ENCODE measurements at places on chromosomes 13 and 19. TPM values are rescaled to one million over a fixed set of nuclear protein-coding genes. Genes with fewer than 3 reads are reported as not detected.
A peak's percentile ranks its signal among the peaks of the same experiment; 100 is the strongest.

GRCh38 chr19:5804516-5805461 is at the start of gene NRTN:
Gene NRTN, plus strand, starts transcription at chr19:5805067. Its CDS starts 19,099 bp downstream, at chr19:5824166.
- DNase-seq, result peak; percentile 54

DNA sequence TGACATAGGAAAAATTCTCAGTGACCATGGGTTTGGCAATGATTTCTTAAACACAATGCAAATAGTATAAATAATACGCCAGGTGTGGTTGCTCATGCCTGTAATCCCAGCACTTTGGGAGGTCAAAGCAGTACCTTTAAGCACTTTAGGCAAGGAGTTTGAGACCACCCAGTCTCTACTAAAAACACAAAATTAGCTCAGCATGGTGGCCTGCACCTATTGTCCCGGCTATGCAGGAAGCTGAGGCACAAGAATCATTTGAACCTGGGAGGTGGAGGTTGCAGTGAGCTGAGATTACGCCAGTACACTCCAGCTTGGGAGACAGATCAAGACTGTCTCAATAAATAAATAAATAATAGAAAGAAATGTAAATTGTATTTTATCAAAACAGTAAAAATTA is 356.5 kb upstream of the SLITRK6 start:
- DNase-seq, result no peak

- DNase-seq, result peak; percentile 79
Observed at GRCh38 chr19:50311723-50312635, 17.2 kb downstream of the KCNC3 start.

DNA sequence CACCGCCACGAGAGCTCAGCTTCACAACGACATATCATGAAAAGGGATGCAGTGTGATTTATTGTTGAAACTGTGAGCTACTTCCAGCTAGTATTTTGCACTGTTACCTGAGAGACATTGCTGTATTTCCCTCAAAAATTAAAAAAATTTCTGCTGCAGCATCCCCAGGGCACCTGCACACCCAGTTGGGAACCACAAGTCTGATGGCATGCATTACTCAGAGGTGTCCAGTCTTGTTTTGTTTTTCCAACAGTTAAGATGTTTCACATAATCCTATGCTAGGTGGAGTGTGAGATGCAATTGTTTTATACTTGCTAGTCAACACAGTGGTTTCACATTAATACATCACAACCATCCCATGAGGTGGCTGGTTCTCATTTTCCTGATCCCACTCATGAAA is 285.2 kb downstream of the SHISA2 start:
- DNase-seq, result no peak

DNA sequence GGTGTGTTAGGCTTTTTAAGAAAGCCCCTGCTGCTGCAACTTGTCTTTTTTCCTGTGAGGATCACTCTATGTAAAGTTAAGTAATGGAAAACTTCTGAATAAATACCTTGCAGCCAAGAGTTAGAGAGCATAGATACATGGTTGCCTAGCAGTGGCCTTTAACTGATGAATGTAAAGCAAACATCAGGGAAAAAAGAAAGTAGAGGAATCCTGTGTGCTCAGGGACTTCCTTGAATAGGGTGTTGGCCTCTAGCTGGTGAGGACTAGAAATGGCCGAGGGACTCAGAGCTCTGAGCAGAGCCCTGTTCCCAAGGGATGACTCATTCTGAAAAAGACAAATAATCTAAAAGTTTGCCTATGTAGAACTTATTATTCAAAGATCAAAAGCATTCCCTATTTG is 135.7 kb downstream of the MIPEP start:
- no peak for DNase-seq

GRCh38 chr13:81927347-81927746 is 1586.4 kb upstream of the SPRY2 start:
- DNase-seq, result no peak

- peak; percentile 67 for DNase-seq
Observed at GRCh38 chr13:88979465-88980175, 1308.4 kb downstream of the SLITRK5 start.

DNA sequence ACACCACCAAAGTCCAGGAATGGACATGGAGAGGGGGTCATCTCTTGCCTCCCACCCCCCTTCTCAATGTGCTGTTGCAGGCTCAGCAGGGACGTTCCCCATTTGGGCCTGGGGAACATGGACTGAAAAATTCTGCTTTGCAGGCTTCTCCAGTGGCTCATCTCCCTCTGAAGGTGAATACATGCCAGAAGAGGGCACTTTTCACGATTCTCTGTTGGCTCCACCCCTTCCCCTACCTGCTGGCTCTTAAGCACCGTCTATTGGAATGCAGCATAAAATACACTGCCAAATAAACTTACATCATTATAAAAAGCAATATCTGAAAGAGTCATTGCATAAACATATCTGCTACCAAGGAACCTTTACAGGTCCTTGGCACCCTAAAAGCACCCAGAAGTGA is 35.7 kb downstream of the NHLRC3 start:
- no peak for DNase-seq

DNA sequence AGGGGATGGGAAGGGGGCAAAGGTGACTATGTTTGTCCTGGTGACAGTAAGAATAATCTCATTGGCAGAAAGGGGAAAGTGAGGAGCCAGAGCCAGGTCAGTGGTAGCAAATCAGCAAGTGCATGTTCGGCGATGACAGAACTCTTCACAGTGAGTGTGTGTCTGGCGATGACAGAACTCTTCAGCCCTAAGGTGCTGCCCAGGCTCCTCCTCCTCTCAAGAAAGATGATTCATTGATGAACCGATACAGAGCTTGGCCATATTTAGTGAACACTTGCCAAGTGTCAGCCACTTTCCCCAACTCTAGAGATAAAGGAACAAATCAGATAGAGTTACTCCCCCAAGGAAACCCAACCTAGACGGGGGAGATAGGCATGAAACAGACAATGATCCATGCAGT is 199.3 kb upstream of the UBL3 start:
- DNase-seq, result no peak

The FLT3LG gene
- 19.3 TPM for total RNA-seq

The DPF1 gene
- total RNA-seq, result 2.5 TPM

The LINGO3 gene
- total RNA-seq, result not detected

The GSX1 gene
- total RNA-seq, result not detected

The SIGLEC14 gene
- not detected for total RNA-seq

Data from Karpas-422 (cell line).